CD4-positive, alpha-beta T cell treated with Interleukin-15 for 4 hours (primary cell): ENCODE measurements at places on chromosomes 7 and 10.

GRCh38 chr10:122051609-122052385, 62.8 kb downstream of the TACC2 start:
- no peak for DNase-seq

GRCh38 chr10:82319074-82319473, 444.1 kb downstream of the NRG3 start:
- DNase-seq, result no peak

GRCh38 chr10:27661514-27662286, 83.9 kb downstream of the MKX start:
- DNase-seq, result no peak

- no peak for DNase-seq
Observed at GRCh38 chr10:63206997-63207811, 74.1 kb downstream of the NRBF2 start.

- DNase-seq, result no peak
Observed at GRCh38 chr7:130099331-130099730, 29.0 kb downstream of the KLHDC10 start.
